Prostate gland (tissue), 2 donors: ENCODE measurements at places on chromosomes 12 and 14.

- H3K27me3 ChIP-seq = no peaks in the 10 kb centered on the region
- no peaks in the 10 kb centered on the region for H3K36me3 ChIP-seq
- DNase-seq = no peak
- H3K27ac ChIP-seq = no peak overlapping the region
- H3K4me1 ChIP-seq = no peaks in the 10 kb centered on the region
- H3K4me3 ChIP-seq = no peak overlapping the region
Observed at GRCh38 chr12:26512213-26512612, 316.8 kb downstream of the SSPN start.

DNA sequence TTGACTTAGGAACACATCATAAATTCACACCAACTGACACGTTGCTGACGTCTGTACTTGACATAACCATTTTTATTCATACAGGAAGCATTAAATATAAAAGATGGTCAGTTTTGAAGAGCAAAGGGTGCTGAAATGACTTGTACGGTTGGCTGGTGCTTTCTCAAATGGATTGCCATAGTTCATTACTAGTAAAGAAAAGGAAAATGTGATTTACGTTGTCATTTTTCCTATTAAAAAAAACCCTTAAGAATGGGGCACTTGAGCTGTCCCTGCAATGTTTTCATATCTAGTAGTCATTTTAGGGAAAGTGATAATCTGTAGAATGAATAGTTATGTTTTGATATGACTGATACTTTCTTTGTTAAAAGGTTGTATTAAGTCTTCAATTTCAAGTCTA is 22.5 kb upstream of the MANSC4 start:
- no peaks in the 10 kb centered on the region for H3K36me3 ChIP-seq
- no peaks in the 10 kb centered on the region for H3K27me3 ChIP-seq
- DNase-seq = no peak
- no peak overlapping the region for H3K4me3 ChIP-seq
- no peaks in the 10 kb centered on the region for H3K4me1 ChIP-seq

- H3K27me3 ChIP-seq = no peaks in the 10 kb centered on the region
- DNase-seq = no peak
- no peaks in the 10 kb centered on the region for H3K4me1 ChIP-seq
- H3K36me3 ChIP-seq = no peaks in the 10 kb centered on the region
- no peak overlapping the region for H3K27ac ChIP-seq
Observed at GRCh38 chr12:108938247-108938924, 58.5 kb downstream of the DAO start.

DNA sequence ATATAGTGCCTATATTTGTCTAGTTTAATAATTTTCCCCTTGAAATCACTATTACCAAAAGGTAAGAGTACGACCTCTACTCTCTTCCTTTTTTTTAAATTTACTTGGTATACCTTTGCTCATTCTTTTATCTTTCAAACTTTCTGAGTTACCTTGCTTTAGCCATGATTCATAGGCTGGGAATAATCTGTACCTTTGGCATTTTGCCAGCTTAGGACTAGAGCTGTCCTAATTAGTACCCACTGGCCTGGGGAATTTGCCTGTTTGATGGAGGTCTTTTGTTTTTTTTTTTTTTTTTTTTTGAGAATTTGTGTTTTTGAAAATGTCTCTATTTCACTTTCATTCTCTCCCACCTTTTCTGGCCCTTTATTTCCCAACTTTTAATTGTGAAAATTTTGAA is 8.7 kb upstream of the SLC4A8 start:
- no peak overlapping the region for H3K4me3 ChIP-seq
- H3K27me3 ChIP-seq = no peaks in the 10 kb centered on the region
- H3K36me3 ChIP-seq = no peaks in the 10 kb centered on the region
- H3K27ac ChIP-seq = no peak overlapping the region
- DNase-seq = no peak
